GM04503 (cell line): ENCODE measurements at places on chromosomes 1 and 21.

GRCh38 chr1:77605246-77606026 lies 77.0 kb downstream of the ZZZ3 start:
- peak; percentile 9 for DNase-seq

DNA sequence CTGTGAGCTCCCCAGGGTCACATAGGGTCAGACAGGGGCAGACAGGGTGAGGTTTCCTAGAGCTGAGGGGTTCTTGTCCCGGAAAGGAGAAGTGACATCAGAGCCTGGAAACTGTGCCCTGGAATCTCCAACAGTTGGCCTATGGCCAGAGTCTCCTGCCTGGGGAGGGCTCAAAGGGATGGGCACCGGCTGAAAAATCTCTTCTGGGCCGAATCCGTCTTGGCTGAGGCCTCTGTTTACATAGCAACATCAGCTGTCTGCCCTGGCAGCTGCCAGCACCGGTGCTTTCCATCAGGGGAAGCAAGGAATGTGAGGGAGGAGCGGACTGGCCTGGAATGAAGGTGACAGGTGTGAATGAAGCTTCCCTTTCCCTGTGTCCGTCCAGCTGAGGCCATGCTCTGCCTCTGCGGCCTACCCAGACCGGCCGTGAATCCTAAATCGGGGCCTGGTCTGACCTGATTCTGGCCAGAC lies 30.7 kb downstream of the VASH2 start:
- no peak for DNase-seq

- peak; percentile 99 for DNase-seq
Measured at GRCh38 chr1:72284348-72285073, 2.2 kb upstream of the NEGR1 start.

DNA sequence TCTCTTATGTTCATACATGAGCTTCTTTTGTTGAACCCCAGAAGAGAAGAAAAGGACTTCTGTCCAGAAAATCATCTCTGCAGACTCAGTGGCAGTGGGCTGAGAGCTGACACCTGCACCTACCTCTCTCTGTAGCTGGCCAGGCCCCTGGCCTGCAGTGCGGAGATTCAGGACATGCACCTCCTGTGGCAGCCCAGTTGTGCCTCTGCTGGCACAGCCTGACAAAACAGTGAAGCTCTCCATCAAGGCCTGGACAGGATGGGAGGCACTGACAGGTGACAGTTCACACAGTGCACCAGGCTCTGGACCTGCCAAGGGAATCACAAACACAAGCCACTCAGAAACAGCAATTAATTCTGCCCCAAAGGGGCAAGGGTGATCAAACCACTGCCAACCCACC lies 88.8 kb downstream of the TGFBR3 start:
- no peak for DNase-seq

DNA sequence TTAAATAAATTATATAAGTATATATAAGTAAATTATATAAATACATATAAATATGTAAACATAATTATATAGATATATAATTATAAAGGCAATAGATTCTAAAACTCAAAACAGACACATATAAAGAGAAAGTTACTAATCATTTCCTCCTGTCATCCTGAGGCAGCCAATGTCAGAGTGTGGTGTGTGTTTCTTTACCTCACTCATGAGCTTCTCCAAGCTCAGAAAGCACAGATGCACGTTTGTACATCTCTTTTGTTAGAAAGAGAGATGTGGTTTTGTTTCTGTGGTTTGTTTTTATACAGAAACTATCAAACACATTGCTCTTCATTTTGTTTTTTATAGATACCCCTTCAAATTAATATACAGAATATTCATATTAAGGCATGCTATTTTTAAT lies 594.8 kb downstream of the USP25 start:
- no peak for DNase-seq

DNA sequence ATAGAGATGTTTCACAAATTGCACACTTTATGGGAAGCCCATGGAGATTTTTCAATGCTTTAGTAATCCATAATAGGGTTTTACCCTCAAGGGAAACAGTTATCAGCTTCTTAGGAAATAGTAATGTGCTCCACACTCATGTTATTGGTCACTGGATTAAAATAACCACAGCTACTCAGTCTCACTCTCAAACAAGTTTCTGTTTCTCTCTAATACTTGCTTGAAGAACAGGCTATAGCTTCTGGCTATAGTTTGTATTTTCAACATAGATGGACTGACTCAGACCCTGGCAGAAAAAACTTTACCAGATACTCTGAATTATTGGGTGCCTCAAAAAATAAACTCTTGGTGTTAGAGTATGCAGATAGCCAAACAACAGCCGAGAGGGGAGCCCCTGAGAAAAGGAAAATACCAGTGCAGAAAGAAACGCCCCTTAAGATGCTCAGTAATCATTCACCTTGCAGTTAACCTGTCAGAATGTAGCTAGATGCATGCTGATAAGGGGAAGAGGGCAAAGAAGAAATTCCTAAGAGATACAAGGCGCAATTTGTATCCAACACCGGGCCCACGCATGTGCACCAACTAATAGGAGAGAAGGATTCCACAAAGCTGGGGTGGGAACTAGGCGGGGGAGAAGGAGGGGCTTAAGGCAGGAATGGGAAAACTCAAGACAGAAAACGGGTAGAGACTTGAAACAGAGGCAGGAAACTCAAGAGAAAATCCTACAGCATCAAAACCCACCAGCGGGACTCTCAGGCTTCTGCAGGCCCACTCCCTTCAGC lies 30.4 kb upstream of the PDE4B start:
- no peak for DNase-seq

DNA sequence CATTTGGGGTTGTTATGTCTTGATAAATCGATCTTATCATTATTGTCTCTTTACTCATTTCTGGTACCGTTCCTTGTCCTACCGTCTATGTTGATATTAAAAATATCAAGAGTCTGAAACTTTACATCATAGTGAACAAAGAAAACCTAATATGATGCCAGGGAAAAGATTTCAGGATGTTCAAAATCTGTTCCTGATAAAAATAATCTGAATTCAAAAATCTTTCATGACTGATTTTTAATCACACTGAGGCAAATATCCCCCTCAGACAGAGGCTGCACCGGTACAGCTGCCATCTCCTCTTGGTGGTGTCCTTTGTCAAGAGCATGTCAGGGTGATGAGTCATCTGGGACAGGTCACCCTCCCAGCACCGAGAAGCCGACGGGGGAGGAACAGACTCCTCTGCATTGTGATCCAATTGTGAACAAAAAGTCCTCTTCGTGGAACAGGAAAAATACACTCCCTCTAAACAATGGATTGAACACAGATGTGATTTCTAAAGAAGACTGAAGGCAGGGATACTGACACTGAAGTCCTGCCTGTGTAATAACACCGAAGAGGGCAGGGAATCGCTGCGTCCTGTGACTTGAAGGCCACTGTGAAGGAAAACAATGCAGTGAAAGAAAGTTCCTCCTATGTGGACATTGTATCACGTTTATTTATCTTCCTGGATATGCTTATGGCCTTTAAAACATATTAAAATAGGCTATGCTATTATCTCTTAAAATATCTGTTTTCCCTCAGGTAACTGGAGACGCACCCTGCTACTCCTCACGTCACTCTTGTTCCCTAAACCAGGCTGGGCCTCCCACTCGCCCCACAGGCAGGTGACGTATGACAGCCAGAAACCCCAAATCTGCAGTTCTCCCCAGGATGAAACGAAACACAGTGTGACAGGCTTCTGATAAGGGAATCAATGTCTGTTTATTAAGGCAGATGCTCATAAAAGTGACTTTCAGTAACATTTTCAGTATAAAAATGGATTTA lies 4.3 kb upstream of the SPATC1L start:
- DNase-seq, result peak; percentile 26

GRCh38 chr1:103761896-103762295 lies 12.2 kb downstream of the AMY1C start:
- DNase-seq, result no peak

- DNase-seq, result no peak
Measured at GRCh38 chr1:222777977-222778376, 36.9 kb upstream of the DISP1 start.

DNA sequence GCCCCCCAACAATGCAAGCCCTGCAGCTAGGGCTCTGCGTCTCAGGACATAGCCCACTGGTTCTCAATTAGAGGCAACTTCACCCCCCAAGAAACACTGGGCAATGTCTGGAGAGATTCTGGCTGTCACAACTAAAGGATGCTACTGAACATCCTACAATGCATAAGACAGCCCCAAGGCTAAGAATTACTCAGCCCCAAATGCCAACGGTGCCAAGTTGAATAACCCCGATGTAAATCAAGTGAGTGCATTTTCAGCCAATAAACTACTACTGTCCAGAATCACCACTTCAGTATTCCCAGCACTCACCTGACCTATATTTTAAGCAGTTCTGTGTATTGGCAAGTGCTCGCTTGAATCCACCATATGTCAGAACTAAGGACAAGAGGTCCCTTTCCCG lies 6.9 kb downstream of the RIPK4 start:
- DNase-seq, result no peak
